Bronchial epithelial cell (primary cell): ENCODE measurements at places on chromosomes 3 and 15.
A peak's percentile ranks its signal among the peaks of the same experiment; 100 is the strongest.

GRCh38 chr15:101558221-101558941 is 68.9 kb upstream of the PCSK6 start:
- DNase-seq, result peak; percentile 41

DNA sequence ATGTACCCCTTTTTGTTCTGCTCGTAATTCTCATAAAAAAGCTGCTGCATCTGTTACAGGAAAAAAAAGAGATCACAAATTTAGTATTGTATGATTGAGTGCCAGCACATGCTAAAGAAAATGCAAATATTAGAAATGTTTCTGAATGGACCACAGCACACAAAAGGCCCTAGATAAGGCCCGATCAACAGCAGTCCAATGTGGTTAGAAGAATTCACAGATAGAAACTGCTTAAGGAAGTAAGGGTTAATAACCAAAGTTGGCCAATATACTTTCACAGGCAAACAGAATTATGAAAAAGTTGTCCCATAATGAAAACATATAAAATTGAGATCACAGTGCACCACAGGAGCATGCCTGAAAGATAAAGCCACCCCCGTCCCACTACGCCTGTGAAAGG is 72.9 kb downstream of the CHSY1 start:
- DNase-seq, result no peak

- DNase-seq, result no peak
Observed at GRCh38 chr15:55033574-55033973, 163.2 kb downstream of the RSL24D1 start.

GRCh38 chr3:177320765-177321247 is 123.5 kb upstream of the TBL1XR1 start:
- DNase-seq, result no peak

DNA sequence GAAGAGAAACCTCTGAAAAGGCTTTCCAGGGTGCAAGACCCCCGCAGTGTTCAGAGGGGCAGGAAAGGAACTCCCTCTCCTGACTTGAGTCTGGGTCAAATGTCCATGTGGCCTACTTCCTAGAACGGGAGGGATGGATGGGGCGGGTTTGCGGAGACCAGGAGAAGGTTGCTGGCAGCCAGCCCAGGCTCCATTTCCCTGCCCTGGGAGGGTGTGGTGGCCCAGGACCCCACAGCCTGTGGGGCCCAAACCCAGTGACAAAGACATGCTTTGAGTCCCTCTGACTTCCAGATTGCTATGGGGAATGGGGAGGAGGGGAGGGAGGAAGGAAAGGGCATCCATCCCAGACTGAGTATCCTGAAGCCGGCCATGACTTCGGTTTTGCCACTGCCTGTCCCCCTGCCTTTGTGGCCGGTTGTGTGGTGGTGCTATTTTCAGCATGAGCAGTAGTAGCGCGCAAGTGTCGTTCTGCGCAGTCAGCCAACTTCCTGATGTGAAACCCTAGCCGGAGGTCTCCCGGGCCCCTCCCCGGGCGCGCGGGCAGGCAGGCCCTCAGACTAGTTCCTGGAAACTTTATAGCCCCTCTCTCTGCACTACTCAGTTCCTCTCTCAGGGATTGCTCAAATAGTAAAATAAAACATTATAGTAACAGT is 24.4 kb downstream of the MAGEF1 start:
- DNase-seq, result no peak

- no peak for DNase-seq
Observed at GRCh38 chr15:91620229-91620628, 233.3 kb upstream of the SLCO3A1 start.

GRCh38 chr3:195450731-195451229 is 8.0 kb upstream of the ACAP2 start:
- DNase-seq, result no peak

- no peak for DNase-seq
Observed at GRCh38 chr3:133803469-133803868, 2.1 kb upstream of the SRPRB start.

DNA sequence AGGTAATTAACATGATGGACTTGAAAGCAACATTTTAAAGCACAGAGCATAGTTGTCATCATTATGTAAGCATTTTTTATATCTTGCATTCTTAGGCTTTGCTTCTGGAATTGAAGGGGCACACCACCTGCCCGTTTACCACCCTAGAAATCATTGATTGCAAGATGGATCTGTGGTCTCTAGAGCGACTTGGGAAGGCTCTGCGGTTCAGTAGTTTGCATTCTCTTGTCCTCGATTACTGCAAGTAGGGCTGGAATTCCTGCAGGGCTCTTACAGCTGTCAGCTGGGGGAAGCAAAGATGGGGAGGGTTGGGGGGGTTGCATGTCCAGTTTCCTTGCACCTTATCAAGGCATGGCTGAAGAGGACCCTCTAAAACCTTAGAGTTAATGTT is 56.7 kb upstream of the RNF7 start:
- no peak for DNase-seq
